ENCODE measurements at places on chromosomes 5 and 9.

GRCh38 chr5:117095346-117096332 is 521.0 kb upstream of the SEMA6A start:
- no peak for DNase-seq

GRCh38 chr9:97617939-97618416 is 15.2 kb downstream of the TSTD2 start:
- DNase-seq, result no peak

- DNase-seq, result no peak
Observed at GRCh38 chr9:108445431-108446071, 410.2 kb downstream of the ACTL7B start.

DNA sequence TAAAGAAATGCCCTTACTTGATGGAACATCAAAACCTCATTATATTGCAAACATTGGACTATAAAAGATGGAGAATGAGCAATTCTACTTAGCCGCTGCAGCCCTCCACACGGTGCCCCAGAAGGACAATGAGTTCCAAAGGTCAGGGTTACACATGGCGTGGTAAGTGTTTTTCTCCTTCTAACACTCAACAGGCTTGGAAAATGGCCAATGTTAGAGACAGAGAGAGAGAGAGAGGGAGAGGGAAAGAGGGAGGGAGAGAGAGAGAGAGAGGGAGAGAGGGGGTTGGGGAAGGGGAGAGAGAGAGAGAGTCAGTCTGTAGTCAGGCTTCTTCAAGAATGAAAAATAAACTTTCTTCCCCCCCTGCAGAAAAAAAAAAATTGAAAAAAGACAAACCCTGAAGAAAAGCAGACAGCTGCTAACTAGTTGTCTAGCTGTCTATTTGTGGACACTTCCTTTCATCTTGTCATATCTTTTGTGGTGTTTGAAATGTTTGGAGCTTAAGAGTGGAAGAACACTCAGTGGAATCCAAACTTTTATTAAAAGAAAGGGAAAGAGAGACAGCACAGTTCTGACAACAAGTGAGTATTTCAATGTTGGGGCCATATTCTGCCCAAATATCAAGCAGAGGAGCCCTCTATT is 324.8 kb downstream of the TMEM38B start:
- no peak for DNase-seq

DNA sequence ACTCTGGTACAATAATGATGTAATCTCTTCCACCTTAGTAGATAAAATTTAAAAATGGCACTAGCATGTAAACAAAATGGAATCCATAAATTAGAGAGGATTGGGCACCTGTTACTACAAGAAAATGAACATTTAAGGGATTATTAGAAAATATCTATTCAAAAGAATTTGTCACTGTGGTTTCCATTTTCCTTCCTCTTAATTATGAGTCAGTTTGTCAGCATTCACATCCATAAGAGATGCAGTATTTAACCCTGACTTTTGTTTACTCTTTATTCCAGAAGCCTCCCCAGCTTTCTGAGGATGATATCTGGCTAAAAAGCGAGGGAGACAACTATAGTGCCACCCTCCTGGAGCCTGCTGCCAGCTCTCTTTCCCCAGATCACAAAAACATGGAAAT is 72.1 kb downstream of the C9orf152 start:
- no peak for DNase-seq

GRCh38 chr9:134031783-134032182 is 6.5 kb downstream of the BRD3OS start:
- no peak for DNase-seq

GRCh38 chr9:107172979-107173347 is 110.1 kb upstream of the RAD23B start:
- no peak for DNase-seq

GRCh38 chr9:9557804-9558334 is 1054.9 kb downstream of the PTPRD start:
- DNase-seq, result no peak

GRCh38 chr5:42591015-42591414 is 165.6 kb upstream of the CCDC152 start:
- DNase-seq, result no peak

GRCh38 chr5:157823655-157824054 is 35.3 kb downstream of the CLINT1 start:
- DNase-seq, result no peak
